ENCODE measurements at places on chromosomes 1 and 21.

GRCh38 chr1:180881806-180882509 is 30.7 kb upstream of the KIAA1614 start:
- DNase-seq = no peak

GRCh38 chr1:43659212-43660166 is 9.5 kb downstream of the KDM4A start:
- no peak for DNase-seq

DNA sequence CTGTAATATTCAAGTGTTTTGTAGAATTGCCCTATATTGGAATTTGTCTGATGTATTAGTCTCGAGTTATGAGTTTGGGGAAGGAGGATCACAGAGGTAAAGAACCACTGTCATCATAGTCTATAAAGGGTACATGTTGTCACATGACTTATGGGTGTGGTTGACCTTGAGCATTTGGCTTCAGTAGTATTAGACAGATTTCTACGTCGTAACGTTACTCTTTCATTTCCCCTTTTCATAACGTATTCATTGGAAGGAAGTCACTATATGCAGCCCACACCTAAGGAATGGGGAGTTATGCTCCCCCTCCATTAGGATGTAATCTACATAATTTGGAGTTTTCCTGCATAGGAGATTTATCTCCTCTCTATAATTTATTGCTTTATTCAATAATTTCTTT is 110.1 kb upstream of the VAV3 start:
- no peak for DNase-seq

- no peak for DNase-seq
Observed at GRCh38 chr1:115310581-115311473, 27.2 kb downstream of the NGF start.

DNA sequence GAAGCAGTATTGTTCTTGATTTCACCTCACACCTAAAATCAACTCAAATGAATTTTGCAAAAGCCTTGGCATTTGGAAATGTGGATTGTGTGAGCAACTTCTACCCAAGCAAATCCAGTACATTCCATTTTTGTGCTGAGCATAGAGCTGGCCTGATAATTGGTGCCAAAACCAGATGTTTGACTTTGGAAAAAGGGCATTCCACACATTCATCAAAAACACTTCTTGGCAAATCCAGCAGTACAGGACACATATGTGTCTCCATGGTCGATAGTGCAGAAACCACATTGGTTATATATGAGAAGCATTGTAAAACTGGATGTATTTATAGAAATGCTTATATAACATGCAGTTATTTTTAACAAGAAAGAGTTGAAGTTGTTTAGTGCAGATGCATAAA is 210.4 kb downstream of the KCNK2 start:
- DNase-seq = no peak

- no peak for DNase-seq
Observed at GRCh38 chr1:93740601-93741031, 59.0 kb upstream of the BCAR3 start.

- no peak for DNase-seq
Observed at GRCh38 chr1:172941945-172942344, 108.8 kb downstream of the TNFSF18 start.

DNA sequence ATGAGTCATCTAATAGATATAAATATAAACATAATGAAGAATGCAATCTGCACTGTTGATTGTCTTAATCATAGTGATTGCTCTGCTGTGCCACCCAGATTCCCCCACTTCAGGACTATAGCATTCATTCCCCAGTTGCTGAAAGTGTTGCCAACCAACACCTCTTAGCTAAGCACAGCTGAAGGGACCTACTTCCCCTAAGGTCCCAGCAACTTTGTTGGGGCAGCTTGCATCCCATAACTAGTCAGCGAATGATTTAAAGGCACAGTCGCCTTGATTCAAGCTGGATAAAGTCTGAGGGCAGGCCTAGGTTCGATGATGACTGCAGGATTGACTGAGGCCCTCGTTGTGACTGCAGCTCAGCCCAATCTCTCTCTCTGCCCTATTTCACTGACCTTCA is 14.3 kb upstream of the RGS1 start:
- DNase-seq = no peak

GRCh38 chr1:116388122-116388521 is 15.1 kb downstream of the ATP1A1 start:
- DNase-seq = no peak

DNA sequence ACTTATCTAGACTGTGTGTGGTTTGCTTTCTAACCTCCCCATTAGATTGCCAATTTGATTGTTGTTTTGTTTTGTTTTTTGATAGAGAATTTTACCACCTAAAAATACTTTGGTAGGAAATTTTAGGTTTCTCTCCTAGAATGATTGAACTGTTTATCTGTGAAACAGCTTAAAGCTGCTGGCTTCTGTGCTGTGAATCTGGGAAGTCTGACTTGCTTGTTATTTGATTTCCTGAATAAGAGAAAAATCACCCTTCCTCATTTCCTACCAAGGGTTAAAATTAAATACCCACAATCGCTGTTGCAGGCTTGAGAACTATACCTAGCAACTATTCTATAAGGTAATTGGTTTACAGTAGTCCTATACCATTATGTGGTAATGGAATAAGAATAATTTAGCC is 198.9 kb upstream of the CACYBP start:
- no peak for DNase-seq

GRCh38 chr1:224852901-224853568 is 76.4 kb upstream of the DNAH14 start:
- DNase-seq = no peak
